ENCODE measurements at places on chromosomes 4 and X. TPM values are rescaled to one million over a fixed set of nuclear protein-coding genes. Genes with fewer than 3 reads are reported as not detected.

DNA sequence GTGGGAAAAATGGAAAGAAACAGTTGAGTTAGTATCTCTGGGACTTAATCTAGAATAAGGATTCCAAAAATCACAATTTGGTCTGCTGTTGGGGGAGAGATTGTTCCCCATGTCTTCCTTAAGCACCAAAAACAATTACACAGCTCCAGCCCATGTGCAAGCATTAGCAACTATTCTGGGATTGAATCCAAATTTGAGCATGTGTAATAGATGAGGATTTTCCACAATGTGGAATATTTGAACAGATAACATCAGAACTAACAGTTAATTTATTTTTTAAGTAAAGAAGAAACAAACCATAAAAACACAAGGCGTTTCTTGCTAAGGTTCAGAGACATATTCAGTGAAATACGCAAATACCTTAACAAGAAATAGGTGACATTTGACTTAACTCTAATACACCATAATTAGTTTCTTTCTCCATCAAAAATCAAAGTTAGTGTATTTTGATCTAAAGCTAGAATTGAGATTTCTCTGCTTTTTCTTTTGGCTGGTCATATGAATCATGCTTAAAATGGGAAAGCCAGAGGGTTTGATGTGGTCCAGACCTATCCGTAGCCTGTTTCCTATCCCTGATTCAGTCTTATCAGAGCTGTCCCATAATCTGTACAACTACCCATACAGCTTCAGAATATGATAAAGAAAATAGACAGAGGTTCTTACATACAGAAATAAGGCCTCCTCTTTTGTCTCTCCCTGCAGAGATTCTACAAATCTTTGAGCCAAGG, 413.4 kb downstream of the PACRGL start:
- peak; percentile 78 for DNase-seq

DNA sequence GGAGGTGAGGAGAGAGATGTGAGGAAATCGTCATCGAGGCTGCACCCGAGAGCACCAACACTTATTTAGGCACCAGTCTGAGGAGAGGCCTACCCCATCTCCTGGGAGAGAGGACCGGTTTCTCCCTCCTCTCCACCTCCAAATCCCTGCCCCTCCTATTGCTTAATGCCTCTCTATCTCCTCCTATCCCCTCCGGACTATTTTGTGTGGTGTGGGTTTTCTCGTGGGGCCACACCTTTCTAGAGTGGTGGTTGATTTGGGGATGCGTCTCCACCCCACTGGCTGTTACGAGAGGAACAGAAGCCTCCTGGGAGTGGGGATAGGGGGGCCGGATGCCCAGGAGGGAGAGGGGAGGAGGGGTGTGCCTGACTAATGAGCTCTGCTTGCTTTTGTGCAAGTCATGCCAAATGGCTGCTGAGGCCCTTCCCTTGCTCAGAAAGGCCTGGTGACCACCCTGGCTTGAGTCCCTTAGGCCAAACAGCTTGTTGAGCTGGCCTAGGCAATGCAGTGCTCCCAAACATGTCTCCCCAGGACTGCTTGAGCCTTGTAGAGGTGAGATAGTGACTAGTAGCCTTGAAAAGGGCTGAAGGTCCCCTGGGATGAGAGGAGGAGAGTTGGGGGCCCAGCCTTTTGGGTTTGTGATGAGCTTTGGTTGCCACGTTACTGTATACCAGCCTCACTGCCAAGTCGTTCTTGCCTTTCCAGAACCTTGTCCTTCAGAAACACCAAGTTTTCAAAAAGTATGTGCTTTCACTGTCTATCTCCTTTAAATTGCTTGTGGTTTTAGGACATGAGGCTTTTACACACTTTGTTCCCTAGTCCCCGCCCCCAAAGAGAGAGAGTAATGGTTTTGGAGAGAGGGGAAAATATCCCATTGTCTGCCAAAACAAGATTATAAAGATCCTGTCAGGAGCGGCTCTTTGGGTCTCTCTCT, 1.2 kb downstream of the MSN start:
- peak; percentile 85 for DNase-seq

GRCh38 chr4:152166567-152166966, 369.3 kb downstream of the FBXW7 start:
- peak; percentile 6 for DNase-seq

GRCh38 chr4:126087101-126087500, 772.3 kb downstream of the FAT4 start:
- DNase-seq: no peak

DNA sequence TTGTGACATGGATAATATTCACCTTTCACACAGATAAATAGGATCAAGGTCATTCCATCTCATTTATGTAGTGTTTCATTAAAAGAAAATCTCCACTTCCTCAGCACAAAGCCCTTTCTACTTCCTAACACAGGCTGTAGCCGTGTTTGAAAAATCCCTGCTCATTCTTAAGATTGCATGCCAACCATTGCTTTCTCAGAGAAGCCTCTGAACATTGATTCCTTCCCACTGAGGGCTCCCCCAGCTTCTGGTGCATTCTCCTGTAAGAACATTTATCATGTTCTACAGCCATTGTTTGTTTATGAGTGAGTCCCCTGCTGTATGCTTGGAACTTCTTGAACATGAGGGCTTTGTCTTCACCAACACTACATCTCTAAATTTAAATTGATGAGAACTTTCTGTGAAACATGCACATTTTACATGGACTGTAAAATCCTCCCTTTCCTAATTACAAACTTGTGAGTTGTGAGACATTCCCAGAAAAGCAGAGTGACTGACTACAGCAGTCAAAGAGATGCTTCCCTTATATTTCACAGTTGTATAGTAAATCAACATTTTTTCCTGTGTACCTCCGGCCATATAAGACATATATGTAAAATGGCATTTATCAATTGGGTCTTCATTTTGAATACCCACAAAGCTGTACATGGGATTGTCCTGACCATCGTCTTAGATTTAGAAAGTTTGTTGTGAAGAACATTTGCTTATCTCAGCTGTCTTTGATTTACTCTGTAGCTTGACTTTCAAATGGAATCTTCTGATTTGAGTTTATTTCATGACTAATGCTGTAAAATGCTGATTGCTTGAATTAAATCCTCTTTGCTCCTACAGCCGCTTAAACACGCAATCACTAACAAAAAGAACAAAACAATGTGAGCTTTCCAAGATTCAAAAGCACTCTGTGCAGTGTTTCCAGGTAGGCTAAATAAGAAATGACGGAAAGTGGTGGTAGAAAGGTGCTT, 600.5 kb upstream of the SLIT2 start:
- peak; percentile 6 for DNase-seq

The SPP1 gene
- 0.26 TPM for total RNA-seq

The CHST7 gene
- 11.2 TPM for total RNA-seq

GRCh38 chr4:3122081-3122563, 47.6 kb downstream of the HTT start:
- DNase-seq: peak; percentile 51

DNA sequence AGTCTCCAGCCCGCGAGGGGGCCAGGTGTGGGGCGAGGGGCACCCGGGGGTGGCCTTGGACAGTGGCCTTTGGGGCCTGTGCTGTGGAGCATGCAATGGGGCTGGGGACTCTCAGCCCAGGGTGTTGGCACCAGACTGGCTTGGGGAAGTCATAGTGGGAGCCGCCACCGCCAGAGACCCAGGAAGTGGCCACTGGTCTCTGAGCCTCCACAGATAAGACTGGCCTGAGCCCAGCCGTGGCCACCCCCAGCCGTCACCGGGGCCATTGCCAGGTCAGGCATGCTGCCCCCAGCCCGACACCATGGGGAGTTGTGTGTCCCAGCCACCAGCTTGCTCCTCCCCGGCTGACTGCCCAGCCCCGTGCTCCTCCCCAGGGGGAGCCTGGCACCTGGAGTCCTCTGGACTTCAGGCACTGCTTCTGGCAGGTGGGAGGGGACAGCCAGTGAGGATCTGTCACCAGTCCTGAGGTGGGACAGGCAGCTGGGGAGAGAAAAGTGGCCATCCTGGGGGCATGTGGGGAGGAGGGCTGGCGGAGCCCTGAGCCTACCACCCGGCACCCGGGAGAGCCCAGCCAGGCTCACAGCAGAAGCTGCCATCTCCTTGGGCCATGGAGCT, 32.5 kb downstream of the TACC3 start:
- no peak for DNase-seq

- DNase-seq: no peak
These were observed 67.7 kb downstream of the PPARGC1A start for GRCh38 chr4:23822181-23822580.

GRCh38 chr4:32506067-32506466, 1785.9 kb downstream of the PCDH7 start:
- DNase-seq: no peak

GRCh38 chrX:65601126-65601525, 66.3 kb upstream of the MSN start:
- no peak for DNase-seq

The NXF3 gene
- total RNA-seq: not detected

DNA sequence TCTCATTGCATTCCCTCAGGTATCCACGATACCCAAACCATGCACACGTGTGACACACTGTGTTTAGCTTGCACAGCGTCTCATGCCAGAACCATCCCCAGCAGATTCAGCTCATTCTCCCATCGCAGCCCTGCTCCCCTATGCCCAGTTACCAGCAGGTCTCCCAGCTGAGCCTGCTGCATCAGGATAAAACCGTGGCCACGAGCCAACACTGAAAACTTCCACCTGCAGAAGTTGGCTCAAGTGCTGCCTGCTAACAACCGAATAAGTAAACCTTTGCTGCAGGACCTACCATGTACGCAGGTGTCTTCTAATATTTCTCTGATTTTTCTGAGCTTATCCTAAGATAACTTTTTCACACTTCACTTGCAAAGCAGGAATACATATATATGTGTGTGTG, 120.4 kb upstream of the STS start:
- DNase-seq: no peak

DNA sequence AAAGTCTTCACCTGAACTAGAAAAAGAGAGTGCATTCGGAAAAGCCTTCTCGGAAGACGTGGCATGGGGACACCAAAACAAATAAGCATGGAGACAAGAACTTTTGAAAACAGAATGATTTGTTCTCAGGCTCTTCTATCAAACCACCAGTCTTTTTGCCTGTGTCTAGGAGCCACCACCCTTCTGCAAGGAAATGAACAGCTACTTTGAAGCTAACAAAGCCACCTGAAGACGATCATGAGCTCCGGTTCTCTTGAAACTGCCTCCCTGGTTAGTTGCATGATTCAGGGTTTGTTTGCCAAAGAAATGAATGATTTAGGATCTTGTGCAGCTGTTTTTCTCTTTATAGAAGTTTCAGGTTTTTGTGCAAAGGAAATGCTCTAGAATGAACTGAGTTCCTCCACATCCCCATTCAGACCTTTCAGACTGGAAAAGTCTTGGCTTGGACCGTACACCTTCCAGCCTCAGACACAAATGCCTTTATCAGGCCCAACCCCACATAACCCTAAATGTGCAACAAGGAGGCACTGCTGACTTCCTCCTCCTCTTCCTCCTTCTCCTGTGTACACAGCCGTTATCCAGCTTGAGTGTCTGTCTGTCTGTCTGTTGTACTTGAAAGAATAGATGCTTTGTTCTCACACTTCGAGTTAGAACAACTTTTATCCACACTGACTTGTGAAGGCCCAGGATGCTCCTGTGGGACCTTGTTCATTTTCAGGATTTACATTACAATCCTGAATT, 334.8 kb upstream of the KLF3 start:
- no peak for DNase-seq

DNA sequence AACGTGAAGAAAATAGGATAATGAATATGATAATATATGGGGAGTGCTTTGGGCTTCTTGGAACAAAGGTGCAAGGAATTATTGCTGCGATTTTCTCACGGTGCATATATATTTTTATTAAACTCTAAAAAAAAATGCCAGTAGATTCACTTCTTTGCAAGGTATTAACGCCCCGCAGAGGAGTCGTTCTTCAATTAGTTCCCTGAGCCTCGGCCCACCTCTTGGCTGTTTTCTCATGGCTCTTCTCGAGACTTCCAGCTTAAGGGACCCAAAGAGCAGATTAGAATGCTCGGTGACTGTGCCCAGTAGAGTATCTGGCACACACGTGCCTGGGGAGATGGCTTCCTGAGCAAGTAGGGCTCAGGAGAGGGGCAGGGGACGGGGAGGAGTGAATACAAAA, 367.4 kb downstream of the MID1IP1 start:
- no peak for DNase-seq

The HMGN5 gene
- total RNA-seq: 1.7 TPM

The MORC4 gene
- 43.7 TPM for total RNA-seq

DNA sequence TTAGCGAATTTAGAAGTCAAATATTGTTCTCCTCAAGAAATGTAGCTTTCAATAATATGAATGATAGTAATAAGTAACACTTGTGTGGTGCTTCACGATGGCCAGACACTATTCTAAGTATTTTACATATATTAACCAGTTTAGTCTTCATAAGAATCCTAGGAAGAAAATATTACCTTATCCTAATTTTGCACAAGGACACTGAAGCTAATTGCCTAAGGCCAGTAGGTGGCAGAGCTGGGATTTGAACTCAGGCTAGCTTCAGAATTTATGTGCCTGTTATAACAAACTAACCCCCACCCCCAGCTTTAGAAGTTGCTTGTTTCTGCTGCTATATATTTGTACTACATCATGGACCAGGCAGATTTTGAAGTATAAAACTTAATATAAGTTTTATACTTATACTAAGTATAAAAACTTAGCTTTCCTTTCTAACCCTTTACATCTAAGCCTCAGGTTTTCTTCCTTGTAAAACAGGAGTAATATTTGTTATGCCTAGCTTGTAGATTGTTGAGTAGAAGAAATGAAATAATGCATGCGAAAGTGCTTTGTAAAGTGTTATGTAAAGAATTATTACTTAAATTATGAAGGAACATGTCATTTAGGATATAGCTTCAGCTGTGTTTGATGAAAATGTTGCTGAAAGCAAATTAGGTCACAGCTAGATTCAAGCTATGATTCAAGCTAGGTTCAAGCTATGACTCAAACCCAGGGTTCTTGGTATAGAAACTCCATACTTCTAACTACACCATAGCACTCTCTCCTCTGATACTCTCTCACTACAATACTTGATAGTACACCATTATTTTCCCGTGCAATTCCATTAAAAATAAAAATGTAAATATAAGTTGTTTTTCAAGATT, 4.2 kb upstream of the CDS1 start:
- DNase-seq: peak; percentile 75

DNA sequence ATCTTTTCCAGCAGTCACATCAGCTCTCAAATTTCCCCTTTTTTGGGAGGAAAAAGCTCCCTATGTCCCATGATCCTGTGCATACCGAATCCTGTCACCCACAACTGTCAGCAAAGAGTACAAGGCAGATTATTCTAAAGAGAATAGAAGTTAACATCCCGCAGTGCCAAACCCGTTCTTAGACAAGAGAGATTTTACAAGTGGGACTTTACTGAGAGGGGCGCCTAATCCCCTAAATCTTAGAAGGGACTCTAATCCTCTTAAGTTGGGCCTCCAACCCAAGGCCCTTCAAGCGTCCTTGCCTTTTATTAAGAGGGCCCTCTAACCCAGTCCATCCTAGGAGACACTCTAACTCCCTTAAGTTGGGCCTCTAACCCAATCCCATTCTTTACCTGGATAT, 193.9 kb downstream of the CPXCR1 start:
- no peak for DNase-seq

GRCh38 chr4:71334465-71334882, 4.3 kb upstream of the SLC4A4 start:
- peak; percentile 40 for DNase-seq

The SHROOM2 gene
- total RNA-seq: under 0.01 TPM

DNA sequence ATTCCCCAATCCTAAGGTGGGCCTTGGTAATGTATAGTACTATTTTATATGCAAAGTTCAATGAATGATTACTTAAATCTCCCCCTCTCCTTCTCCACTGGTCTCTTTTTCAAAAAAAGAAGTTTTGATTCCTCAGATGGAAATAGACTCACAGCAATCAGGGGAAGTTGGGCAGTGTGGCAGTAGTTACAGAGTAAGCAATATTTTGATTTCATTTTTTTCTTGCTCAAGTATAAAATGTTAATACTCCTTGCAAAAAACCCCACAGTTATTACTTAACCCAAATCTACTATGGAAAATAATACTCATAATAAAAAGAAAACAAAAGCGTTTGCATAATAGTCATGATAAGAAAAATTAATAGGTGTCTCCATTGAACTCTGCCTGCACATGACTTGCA, 56.9 kb upstream of the CXCL8 start:
- no peak for DNase-seq
